ENCODE measurements at places on chromosomes 2 and 18.
A peak's percentile ranks its signal among the peaks of the same experiment; 100 is the strongest.

- DNase-seq = peak; percentile 84
Measured at GRCh38 chr18:8176109-8176508, 433.1 kb upstream of the RAB12 start.

DNA sequence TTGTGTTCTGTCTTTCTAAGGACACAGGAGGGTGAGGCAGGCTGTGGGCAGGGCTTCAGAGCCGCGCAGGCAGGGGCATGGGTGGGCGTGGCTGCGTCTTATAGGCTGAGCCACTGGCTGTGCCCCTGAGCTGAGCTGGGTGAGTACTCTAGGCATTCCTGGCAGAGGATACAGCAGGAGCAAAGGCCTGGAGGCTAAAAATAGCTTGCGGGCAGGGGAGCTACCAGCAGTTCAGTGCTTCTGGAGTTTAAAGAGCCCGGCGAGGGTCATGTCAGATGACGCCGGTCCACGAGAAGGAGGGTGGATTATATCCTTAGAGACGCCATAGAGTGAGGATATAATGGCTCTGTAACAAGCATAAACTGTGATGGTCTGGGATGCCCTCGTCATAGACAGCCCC lies 31.5 kb upstream of the PDIA6 start:
- peak; percentile 54 for DNase-seq

DNA sequence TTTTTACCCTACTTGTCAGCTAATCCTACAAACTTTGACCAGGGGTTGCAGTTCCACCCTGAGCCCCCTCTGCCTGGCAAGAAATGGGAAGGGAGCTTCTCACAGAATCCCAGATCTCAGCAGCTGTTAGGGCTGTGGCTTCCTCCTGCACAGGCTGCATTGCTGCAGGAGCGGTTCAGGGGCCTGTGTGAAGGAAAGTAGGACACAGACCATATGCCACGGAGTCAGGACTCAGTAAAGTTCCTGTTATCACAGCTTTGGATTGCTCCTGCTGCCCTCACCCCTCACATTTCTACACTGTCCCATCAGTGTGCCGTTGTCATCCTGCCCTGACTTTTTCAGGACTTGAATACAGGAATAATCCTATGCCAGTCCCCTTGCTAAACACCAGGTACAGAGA lies 62.8 kb upstream of the SP3 start:
- DNase-seq = no peak

- no peak for DNase-seq
Measured at GRCh38 chr18:39946623-39947061, 2008.4 kb upstream of the PIK3C3 start.

- DNase-seq = peak; percentile 60
Measured at GRCh38 chr18:34709750-34710441, at the start of gene DTNA. TSS of gene DTNA (plus strand) at chr18:34710298. CDS start at chr18:34755977, 45,679 bp downstream.

DNA sequence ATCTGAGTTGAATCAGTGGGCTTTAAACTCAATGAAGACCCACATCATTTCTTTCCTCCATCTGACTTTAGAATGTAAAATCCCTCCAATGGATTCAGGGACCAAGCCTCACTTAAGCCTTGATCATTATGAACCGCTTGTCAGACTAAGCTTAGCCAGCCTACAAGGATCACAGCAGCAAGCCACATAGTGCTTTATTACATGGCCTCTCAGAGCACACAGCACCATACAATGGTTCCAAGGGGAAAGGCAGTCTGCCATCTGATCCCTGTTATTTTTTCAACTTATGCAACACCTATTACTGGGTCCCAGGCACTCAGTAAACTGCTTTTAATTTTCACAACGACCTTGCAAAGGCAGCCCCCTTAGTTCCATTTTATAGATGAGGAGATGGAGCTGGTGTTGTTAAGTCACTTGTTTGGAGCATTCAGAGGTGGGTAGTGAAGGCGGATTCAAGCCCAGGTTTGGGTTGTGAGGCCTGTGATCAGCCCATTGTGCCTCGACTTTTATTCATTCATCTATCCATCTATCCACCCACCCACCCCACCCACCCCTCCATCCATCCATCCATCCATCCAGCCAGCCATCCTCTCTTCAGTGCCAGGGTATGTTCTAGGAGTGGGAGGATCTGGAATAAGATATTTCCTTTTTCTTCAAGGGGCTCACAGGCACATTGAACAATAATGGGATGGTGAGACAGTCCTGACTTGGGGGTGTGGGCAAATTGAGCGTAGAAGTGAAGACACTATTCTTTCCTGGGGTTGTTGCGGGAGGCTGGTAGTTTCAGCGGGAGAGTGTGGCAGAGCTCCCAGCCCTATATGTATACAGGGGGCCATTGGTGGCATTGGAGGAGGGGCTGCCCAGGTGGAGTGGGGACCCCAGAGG lies 141.2 kb downstream of the MYCN start:
- DNase-seq = no peak

DNA sequence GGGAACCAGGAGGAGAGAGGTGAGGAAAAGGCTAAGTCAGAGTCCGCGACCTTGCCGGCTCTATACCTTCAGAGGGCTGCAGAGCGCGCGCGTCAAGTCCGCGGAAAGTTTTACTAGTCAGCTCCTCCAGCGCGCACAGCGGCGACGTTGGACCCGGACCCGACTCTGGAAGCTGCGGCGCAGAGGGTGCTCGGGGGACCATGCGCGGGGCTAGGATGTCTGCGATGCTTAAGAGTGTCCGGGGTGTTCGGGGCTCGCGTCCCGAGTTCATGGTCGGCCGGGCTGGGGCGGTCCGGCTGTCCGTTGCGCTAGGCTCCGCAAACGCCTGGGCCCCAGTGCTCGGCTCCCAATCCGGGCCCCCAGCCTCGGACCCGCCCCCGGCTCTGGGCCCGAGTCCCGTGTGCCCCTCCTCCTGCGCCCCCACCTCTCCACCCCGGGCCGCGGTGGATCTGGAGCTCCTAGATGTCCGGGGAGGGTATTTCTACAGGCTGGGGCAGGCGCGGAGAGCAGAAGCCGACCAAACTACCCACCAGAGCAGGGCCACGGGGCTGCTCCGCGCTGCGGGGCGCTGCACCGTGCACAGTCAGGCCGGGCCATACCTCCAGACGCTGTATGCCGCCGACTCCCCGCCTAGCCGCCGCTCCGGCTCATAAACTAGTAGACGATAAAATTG lies at the start of gene LBX2:
TSS of gene LBX2 (minus strand) at position 337 of the 673 bp plus-strand sequence. CDS start at position 271, 66 bp downstream.
- no peak for DNase-seq

- DNase-seq = no peak
Measured at GRCh38 chr2:3986530-3987258, 283.3 kb downstream of the DCDC2C start.

GRCh38 chr18:51007790-51008139 lies 22.2 kb upstream of the SMAD4 start:
- DNase-seq = no peak

- no peak for DNase-seq
Measured at GRCh38 chr2:207926989-207927300, 98.4 kb downstream of the PLEKHM3 start.

GRCh38 chr2:172647439-172647838 lies 88.2 kb upstream of the RAPGEF4 start:
- no peak for DNase-seq

- no peak for DNase-seq
Measured at GRCh38 chr18:36522509-36522908, 225.0 kb downstream of the FHOD3 start.

- no peak for DNase-seq
Measured at GRCh38 chr2:158815166-158815565, 20.0 kb downstream of the DAPL1 start.

GRCh38 chr2:215536510-215536909 lies 100.6 kb upstream of the FN1 start:
- DNase-seq = peak; percentile 64

DNA sequence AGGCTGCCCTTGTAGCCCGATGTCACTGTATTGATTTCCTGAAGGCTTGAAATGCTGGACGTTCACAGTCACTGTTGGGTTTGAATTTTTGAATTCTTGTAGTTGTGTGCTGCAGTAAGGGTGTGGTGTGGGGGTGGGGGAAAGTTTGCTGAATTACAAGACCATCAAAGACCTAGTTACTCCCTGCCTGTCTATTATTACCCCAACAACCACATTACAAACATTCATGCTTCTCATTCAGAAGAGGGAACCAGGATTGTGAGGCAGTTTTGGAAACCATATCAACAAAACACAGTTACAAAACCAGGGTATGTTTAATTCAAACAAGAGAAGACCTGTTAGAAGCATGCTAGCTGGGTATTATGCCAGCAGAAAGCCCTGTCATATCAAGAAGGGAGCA lies 85.8 kb downstream of the CLHC1 start:
- no peak for DNase-seq

- DNase-seq = no peak
Measured at GRCh38 chr18:47870605-47871004, 59.9 kb downstream of the SMAD2 start.

All from COLO829 (cell line).